ENCODE measurements at places on chromosomes 12 and 14.

- no peak for DNase-seq
Measured at GRCh38 chr14:47722929-47723693, 47.7 kb upstream of the MDGA2 start.

- peak; percentile 65 for DNase-seq
Measured at GRCh38 chr14:104094709-104095425, 9.4 kb downstream of the ASPG start.

- no peak for DNase-seq
Measured at GRCh38 chr14:56085471-56085870, 32.7 kb upstream of the PELI2 start.

GRCh38 chr12:21608196-21608595 is 3.5 kb upstream of the GYS2 start:
- DNase-seq, result no peak

- DNase-seq, result no peak
Measured at GRCh38 chr12:132330549-132330881, 1.1 kb upstream of the GALNT9 start.

DNA sequence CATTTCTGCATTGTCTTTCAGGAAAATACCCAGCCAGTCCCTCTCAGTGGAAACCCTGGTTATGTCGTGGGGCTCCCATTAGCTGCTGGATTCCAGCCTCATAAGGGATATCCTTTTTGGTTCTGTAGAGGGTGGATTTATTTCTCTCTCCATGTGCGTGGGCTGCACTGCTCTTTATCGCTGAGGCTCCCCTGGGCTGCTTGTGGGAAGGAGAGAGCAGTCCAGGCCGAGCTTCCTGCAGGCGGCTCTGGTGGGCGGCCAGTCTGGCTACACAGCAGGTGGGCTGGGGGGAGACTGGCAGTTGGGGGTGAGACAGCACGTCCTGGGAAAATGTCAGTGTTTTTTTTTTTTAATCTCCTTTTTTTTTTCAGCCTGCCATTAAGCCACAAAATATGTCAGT is 27.6 kb downstream of the TCTN1 start:
- no peak for DNase-seq

DNA sequence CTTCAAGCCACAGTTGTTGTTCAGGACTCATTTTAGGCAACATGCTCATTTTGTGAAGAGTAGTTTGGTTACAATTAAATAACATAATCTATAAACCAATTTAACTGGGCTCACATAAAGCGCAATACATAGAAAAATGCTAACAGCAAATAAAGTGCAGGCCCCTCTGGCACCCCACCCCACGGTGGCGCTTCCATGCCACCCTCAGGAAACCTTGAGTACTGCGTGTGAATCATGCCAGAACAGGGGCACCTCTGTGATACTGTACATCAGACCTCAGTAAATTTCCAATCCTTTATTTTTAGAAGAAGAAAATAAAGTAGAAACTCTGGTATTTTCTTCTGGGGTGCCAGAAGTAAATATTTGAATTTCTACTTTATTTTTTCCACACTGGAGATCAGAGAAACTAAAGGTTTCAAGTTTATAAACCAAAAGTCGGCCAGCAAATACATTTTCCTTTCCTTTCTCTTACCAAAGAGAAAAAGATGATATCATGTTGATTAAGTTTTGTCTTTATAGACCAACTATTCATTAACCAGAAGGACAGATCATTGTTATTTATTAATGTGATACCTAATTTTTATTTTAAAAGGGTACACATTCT is 316.8 kb downstream of the PAWR start:
- no peak for DNase-seq

GRCh38 chr12:53185582-53186153 is 4.9 kb upstream of the CSAD start:
- DNase-seq, result no peak

DNA sequence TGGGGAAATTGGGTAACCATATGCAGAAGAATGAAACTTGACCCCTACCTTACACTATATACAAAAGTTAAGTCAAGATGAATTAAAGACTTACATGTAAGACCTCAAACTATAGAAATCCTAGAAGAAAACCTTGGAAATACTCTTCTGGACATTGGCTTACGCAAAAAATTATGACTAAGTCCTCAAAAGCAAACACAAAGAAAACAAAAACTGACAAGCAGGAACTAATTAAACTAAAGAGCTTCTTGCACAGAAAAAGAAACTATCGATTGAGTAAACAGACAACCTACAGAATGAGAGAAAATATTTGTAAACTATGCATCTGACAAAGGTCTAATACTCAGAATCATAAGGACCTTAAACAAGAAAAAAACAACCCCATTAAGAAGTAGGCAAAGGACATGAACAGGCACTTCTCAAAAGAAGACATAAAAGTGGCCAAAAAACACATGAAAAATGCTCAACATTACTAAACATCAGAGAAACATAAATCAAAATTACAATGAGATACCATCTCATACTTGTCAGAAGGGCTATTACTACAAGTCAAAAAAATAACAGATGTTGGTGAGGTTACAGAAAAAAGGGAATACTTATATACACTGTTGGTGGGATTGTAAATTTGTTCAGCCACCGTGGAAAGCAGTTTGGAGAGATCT is 37.0 kb upstream of the CFAP54 start:
- no peak for DNase-seq

- DNase-seq, result no peak
Measured at GRCh38 chr12:32010631-32011336, 51.6 kb downstream of the RESF1 start.

DNA sequence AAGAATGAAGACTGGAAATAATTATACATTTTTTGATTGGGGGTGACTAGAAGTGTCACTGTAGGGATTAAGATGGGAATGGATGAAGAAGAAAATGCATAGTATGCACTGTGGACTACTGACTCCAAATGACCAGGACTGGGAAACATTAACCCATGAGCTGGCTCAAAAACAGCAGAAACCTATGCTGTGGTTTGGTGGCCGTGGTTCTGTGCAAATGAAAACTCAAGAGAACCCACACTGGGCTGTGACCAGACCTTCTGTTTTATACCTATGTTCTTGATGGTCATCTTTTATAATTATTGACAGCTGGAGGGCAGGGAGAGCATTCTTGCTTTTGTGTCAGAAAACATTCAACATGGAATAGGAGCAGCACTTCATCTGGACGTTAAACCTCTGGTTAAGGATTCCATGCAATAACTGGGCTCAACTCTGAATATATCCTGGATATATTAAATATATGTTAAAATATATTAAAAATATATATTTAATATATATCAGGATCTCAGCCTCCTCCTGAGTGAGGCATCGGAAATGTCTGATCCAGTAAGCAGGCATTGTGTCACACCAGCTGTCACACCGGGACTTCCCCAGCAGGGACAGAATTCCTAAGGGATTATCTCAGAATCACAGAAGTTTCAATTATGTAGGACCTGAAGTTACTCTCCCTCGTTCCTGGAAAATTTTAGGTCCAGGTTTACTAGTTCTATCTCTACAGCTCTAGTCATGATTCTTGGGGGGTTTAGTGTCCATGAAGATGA is 48.5 kb downstream of the BBS10 start:
- no peak for DNase-seq

DNA sequence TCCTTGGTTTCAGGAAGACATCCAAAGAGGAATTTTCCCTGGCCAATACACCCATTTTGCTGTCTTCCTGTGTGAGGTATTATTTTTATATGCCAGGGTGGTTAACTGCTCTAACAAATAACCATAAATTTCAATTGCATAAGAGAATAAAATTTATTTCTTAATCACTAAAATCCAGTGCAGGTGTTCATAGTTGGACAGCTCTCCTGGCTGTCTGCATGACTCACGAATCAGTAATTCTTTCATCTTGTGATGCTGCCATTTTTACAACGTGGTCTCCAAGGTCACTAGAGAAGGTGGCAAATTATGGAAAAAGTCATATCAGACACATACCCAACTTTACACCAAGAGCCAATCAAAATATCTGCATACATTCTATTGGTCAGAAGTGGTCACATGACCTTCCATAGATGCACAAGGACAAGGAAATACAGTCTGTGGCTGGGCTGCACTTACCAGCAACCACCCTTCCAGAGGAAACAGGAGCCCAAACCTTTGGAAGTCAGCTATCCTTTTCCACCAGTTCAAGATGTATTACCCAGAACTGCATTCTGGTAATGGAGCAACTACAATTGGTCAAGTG is 193.5 kb upstream of the PLEKHG7 start:
- no peak for DNase-seq

- no peak for DNase-seq
Measured at GRCh38 chr12:31488737-31489338, 102.1 kb downstream of the DENND5B start.

DNA sequence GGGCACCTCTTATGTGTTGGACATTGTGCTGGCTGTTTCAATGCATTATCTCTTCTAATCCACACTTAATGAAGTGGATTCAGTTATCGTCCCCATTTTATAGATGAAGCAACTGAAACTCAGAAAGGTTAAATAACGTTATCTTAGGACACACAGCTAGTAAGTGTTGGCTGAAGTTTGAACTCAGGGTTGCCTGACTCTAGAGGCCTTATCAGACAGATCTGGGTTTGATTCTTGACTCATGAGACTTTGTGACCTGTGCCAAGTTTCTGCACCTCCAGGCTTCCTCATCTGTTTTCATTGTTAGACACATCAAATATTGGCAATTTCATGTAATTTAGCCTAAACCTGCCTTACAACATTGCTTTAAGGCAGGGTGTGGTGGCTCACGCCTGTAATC is 18.2 kb upstream of the IRF2BPL start:
- DNase-seq, result no peak

DNA sequence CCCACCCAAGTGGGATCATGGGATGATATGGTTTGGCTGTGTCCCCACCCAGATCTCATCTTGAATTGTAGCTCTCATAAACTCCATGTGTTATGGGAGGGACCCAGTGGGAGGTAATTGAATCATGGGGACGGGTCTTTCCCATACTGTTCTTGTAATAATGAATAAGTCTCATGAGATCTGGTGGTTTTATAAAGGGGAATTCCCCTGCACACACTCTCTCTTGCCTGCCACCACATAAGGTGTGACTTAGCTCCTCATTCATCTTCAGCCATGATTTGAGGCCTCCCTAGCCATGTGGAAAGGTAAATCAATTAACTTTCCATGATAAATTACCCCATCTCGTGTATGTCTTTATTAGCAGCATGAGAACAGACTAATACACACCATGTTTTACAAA is 109.2 kb downstream of the IGF1 start:
- no peak for DNase-seq

- no peak for DNase-seq
Measured at GRCh38 chr12:112350593-112351592, 31.3 kb downstream of the HECTD4 start.

- DNase-seq, result no peak
Measured at GRCh38 chr12:77352946-77353345, 287.6 kb upstream of the E2F7 start.

DNA sequence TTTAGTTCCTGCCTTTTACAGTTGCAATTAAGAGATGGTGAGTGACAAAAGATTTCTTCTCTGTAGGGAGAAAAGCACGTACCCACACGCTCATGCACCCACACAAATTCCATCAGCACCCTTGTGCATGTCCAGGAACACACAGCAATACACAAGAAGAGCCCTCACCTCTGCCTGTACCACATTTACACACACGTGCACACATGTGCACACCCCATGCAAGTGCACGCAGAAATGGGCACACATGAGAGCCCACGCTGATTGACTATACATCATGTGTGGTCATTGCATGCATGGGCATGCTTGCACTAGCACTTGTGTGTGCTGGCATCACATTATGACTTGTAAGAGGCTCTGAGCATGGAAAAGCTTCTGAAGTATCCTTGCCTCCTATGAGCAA is 70.5 kb downstream of the SERPINA3 start:
- DNase-seq, result no peak

- DNase-seq, result no peak
Measured at GRCh38 chr12:88035907-88036289, 6.7 kb upstream of the C12orf50 start.

- no peak for DNase-seq
Measured at GRCh38 chr12:49831717-49832116, 3.5 kb upstream of the NCKAP5L start.

DNA sequence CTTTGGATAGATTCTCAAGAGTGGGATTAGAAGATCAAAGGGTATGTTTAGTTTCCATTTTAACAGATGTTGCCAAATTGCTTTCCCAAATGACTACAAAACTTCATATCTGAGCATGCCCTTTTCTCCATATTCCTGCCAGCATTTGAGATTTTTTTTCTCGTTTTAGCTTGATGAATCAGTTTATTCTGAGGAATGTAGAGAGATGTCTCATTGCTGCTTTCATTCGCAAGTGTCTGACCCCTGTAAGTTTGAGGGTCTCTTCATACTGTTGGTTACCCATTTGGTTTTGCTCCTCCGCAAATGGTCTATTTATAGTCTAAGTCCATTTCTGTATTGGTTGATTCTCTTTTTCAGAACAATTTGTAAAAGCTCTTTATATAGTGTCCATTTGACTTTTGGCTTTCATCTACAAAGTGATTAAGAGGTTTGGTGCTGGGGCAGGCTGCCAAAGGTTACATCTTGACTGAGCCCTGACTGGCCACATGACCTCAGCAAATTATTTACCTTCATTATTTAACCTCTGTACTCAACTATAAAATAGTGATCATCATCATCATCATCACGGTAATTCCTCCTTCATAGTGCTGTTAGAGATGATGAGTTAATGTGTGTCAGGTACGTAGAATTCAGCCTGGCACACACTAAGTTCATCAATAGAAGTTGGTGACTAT is 33.6 kb downstream of the HCAR2 start:
- no peak for DNase-seq

- DNase-seq, result no peak
Measured at GRCh38 chr12:126617312-126617711, 1552.1 kb downstream of the AACS start.

DNA sequence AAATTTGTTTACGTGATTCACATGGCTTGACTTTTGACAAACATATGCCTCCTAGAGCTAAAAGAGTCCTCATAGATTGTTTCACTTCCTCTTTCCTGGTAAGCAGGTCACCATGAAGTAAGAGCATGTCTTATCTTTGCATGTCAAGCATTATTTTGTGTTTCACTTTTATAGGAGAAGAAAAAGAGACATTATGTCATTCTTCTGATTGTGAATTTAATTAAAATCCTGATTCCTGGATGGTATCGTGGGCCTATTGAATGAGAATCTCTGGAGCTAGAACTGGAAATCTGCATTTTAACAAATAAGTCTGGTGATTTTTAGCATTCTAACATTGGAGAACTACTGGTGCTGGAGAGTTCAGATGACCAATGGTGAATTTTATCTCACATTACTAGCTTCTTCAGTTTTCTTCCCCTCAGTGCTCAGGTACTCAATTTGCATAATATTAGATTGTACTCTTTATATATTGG is 218.6 kb upstream of the ATP2B1 start:
- no peak for DNase-seq

DNA sequence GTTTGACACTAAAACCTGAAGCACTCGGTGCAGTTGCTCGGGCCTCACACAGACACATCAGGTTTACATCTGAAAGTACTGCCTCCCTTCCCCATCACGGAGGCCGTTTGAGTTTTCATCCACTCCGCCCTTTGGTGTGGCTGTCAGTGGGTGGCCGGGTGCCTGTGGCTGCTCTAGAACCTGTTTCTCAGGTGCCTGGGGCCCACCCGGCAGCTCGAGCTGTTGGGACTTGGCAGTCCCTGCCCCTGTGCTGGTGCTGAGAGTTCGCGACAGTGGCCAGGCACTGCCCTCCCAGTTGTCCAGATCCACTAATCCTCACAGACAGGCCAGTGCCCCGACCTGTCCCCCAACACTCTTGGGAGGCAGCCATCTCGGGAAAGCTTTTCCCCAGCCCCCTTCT is 22.4 kb downstream of the XRCC3 start:
- no peak for DNase-seq

GRCh38 chr12:132006056-132006680 is 56.4 kb downstream of the EP400 start:
- no peak for DNase-seq

- DNase-seq, result no peak
Measured at GRCh38 chr14:23136566-23137133, 17.6 kb upstream of the CEBPE start.
